ENCODE measurements at places on chromosomes 6 and 20.
A peak's percentile ranks its signal among the peaks of the same experiment; 100 is the strongest.

DNA sequence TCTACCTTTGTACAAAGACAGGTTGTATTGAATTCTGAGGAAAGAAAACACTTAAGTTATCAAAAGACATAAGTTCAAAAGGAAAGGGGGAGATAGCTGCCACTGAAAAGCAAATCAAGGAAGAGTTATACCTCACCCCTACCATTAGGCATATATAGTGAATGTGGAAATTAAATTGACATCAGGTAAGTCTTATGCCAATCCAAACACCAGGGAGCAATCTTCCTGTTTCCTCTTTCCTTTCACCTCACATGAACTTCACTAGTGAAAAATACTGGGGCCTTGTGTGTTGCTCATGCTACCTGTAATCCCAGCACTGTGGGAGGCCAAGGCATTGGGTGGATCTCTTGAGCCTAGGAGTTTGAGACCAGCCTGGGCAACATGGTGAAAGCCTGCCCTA, 10.9 kb upstream of the C6orf58 start:
- no peak for DNase-seq

DNA sequence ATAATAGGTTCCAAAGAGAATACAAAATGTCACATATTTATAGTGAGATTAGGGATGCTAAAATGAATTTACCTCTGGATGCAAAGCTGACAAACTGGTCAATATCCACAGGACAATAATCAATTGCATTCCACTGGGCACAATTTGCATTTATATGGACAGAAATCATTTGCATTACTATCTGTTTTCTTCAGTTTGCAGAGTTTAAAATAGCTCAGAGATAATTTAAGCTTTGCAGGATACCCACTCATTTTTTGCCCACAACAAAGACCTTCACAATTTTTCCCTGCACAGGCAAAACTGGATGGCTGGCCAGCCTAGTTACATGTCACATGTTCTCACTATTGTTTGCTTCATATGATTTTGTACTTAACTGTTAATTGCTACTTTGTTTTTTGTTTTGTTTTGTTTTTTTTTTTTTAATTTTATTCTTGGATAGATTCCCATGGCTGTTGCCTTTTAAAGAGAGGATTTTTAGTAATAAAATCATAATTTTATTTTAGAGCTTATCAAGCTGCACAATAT, 483.5 kb downstream of the UTRN start:
- no peak for DNase-seq

DNA sequence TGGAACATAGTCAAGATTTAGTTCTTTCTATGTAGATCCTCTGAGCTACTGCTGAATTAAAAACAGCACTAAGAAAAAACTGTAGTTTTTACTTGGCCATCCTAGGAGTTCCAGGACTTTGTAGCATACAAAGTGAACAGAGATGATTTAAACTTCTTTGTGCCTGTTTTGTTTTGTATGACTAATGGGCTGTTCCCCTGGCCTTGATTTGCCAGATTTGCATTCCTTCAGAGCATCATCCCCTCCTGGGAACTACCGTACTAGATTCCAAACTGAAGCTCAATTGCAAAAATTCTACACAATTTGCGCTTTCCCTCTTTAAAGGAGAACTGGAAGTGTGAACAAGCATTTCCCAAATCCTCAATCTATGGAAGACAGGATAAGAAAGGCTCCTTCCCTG, 23.1 kb downstream of the ACOT13 start:
- DNase-seq: no peak

DNA sequence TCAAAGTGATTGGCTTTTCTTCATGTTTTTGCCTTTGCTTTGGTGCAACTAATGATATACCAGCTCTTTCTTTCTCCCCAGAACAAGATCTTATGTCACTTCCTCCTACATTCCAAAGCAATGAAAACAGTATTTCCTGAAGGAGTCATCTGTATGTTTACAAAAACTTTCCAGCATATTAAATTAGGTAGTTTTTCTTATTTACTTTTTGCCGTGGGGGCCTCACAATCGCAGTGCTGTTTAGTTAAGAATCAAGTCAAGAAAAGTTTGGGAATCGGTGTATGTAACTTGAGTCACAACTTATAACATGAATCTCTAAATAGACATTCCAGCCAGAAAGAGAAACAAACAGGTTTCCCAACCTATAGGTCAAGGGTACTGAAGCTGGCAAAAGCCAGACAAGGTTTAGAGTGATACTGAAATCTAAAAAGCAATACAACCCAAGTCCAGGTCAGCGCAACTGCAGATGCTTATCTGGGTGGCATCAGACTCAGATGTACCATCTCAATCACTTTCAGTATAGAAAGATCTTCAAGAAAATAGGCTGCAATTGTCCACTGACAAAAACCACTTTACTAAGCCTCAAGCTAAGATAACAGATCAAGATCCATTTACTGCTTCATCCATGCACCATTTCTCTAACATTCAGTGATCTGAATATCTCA, 63.6 kb downstream of the IPCEF1 start:
- peak; percentile 21 for DNase-seq

- no peak for DNase-seq
These were observed 2.6 kb downstream of the PTK7 start for GRCh38 chr6:43078691-43079090.

GRCh38 chr6:125662296-125662695, 87.1 kb upstream of the HEY2 start:
- no peak for DNase-seq

DNA sequence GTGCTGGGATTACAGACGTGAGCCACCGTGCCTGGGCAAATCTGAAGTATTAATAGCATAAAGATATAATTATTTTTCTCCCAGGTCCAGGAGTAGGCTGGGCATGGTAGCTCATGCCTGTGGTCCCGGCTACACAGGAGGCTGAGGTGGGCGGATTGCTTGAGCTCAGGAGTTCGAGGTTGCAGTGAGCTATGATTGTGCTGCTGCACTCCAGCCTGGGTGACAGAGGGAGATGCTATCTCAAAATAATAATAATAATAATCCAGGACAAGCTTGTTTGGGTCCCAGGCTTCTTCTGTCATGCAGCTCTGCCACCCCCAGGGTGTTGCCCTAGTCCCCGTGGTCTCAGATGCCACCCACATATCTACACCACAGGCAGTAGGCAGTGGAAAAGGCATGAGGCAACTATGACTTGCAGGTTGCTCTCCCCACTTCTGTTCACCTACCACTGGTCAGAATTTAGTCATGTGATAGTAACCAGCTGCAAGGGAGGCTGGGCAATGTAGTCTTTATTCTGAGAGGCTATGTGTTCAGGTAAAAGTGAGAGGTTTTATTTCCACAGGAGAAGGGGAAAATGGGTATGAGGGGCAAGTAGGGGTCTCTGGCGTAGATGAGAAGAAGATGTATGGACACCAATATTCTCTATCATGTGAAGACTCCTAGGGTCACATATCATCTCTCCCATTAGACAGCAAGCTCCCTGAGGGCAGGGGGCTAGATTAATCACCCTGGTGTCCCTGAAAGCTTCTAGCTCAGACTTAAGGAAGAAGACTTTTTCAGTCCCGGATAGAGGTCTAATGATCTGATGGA, 25.7 kb downstream of the TCF15 start:
- DNase-seq: no peak

GRCh38 chr6:7881765-7882500, 28.7 kb downstream of the TXNDC5 start:
- DNase-seq: no peak

DNA sequence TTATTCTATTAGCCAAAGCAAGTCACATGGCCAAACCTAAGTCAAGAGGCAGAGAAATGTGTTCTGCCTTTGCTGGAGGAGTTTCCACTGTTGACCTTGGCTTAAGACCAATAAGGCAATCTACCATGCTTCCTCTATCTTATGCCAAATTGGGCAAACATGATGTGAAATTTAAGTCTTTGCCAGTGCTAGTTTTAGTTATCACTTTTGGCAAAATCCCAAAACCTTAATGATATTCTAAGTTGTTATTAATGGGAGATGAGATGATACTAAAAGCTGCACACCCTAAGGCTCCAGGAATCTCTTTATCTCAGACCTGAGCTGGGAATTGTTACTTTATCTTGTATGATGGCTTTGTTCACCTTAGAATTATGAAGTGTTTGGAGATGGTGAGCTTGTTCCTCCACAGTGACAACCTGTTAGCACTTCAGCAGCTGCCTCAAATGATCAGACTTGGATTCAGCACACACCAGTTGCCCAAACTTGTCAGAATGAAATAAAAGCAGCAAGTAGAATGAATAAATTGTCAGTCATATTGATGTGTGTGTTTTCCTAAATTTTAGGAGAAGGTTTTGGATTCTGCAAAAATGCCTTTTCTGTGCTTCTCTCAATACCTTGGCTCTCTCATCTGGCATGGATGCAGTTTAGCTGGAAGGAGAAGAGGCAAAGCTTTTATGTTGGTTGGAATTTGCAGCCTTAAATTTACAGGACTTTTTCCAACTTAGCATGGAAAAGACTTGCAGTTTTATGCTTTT, 49.3 kb downstream of the RIN2 start:
- DNase-seq: no peak

- peak; percentile 86 for DNase-seq
These were observed 41.1 kb upstream of the PTGIS start for GRCh38 chr20:49608752-49609670.

- no peak for DNase-seq
These were observed 2.3 kb downstream of the LRP11 start for GRCh38 chr6:149861603-149862423.

- peak; percentile 65 for DNase-seq
These were observed 39.8 kb downstream of the SRSF3 start for GRCh38 chr6:36633915-36634314.

All from hepatocyte (in vitro differentiated cells).